ENCODE measurements at places on chromosomes 11 and 22. TPM values are rescaled to one million over a fixed set of nuclear protein-coding genes. Genes with fewer than 3 reads are reported as not detected.

The SAA2 gene
- polyA plus RNA-seq: 0.55 TPM

- no peak for DNase-seq
Measured at GRCh38 chr22:22836635-22837034, 51.0 kb upstream of the IGLL5 start.

The DDI1 gene
- not detected for polyA plus RNA-seq

DNA sequence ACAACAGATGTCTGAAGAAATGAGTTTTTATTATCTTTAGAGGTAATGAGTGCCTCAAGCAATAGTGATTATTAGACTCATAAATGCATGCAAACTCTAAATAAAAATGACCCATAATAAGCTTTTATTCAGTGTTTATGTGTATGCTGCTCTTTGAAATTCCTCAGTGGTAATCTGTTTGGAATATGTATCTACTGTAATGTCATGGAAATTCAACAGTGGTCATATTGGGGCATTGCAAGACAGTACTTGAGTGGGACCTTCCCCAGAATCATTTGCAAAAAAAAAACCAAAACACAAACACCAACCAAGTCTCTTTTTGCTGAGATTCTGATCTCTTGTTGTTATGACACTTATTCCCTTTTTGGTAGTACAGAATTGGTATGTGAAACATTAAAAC lies 35.0 kb downstream of the DNAJC24 start:
- DNase-seq: no peak

DNA sequence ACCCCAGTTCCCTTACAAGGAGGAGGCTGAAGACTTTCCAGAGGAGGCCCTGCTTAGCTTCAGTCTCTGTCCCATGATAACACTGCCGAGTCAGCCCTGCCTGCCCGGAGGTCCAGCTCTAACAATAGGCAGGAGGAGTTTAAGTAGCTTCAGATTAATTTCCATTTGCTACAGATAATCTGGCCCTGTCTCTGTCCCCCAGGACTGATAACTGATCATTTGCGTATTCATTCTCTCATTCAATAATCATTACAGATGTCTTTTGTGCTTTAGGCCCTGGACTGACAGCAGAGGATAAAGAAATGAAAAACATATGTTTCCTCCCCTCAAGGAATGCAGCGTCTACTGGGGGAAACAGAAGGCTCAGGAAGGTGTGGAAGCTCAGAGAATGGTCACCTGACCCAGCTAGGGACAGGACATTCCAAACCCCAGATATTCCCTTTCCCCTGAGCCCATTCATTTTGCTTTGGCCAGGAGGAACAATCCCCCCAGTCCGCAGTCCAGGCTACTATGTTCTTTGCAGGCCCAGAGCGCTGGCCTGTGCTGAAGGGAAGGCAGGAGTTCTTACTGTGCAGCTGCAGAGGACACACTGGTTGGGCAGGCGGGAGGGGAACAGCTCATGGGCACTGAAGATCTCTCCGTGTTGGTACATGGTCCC lies 20.8 kb downstream of the CHRDL2 start:
- DNase-seq: no peak

DNA sequence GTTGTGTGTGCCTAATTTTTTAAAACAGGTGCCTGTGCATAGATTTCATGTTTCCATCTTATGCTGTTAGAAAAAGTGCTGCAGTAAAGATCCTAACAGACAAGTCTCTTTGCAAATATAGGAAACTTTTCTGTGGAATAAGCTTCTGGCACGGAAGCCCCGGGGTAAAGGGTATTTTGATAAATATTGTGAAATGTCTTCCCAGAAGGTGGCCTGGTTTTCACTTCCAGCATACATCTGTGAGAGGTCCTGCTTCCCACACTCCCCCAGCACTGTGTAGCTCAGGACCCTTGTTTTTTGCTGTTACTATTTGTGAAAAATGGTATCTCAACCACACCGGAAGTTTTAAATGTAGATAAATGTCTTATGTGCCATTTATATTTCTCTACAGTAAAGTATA lies 14.5 kb downstream of the ST3GAL4 start:
- DNase-seq: no peak

GRCh38 chr11:13031349-13031748 lies 22.2 kb downstream of the RASSF10 start:
- no peak for DNase-seq

DNA sequence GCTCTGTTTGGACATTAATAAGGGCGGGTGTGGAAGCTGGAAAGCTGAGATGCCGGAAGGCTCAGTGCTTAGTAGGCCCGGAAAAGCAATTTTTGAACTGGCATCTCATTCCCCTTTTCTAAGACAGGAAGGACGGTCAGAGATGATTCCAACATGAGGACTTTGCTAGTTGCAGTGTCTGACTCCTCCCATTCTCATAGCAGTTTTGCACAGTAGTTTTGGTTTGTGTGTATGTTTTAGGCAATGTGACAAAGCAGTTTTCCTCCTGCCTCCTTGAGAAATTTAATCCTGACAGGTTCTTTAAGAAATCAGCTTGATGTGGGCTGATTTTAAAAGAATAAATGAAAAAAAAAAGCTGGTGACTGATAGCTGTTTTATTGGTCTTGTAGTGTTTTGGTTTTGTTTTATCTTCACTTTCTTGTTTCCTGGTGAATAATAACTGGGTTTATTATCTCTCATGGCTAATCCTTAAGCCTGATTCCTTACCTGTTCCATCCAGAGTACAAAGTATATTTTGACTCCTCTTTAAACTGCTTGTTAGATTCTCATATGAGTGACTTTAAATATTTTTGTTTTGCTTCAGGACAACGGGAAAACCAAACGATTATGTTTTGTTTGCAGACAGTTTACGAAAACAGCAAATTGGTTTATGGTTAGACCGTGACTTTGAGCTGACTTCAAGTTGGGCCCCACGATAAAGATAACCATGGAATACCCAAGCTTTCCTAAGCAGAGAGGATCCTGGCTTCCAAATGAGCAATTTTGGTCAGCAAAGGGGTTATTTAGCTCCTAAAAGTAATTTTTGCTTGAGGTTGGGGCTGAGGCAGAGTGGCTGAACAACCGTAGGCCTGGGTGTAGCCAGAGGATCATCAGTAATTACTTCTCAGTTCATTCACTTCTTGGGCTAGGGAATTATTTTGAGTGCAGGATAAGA lies 3.4 kb downstream of the PTPRJ start:
- no peak for DNase-seq

The HSPB2 gene
- polyA plus RNA-seq: 2.5 TPM

- no peak for DNase-seq
Measured at GRCh38 chr22:49967706-49968208, 7.2 kb downstream of the PIM3 start.

DNA sequence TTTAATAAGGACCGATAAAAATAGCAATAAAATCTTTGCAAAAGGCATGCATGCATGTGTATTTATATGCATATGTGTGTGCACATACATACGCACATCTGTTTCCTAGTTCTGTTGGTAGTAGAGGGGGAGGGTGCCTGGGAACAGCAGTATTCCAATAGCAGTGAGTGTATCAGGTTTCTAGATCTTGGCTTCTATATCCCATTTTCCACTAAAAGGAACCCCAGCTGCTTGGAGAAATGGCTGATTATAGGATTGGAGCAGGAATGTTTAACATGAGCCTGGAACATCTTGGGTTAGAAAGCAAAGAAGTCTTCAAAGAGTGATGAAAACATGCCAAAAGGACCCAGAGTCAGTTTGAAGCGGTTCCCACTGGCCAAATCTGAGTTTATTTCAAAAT lies 21.0 kb downstream of the TNRC6B start:
- no peak for DNase-seq

Measured in BJ (cell line).